Pericardium fibroblast (primary cell): ENCODE measurements at places on chromosomes 1 and 21. TPM values are rescaled to one million over a fixed set of nuclear protein-coding genes. Genes with fewer than 3 reads are reported as not detected.

Gene CD247
- total RNA-seq = not detected in 2 replicates

Gene SPATA45
- total RNA-seq = not detected in 2 replicates

Gene PDC
- not detected in 2 replicates for total RNA-seq

Gene DEPDC1
- 0.43 and 4.8 TPM in 2 replicates for total RNA-seq

Gene TMEM81
- total RNA-seq = 0.77 and 2.3 TPM in 2 replicates

Gene CAMK1G
- total RNA-seq = 0.58 TPM in 1 of 2 replicates, not detected in the other

Gene C1QTNF12
- 0.26 and 3.9 TPM in 2 replicates for total RNA-seq
